LHCN-M2 (cell line): ENCODE measurements at places on chromosomes 2 and 18.

- peak; percentile 92 for DNase-seq
Observed at GRCh38 chr2:41926614-41927580, 120.9 kb upstream of the PKDCC start.

- no peak for DNase-seq
Observed at GRCh38 chr2:150598383-150598782, 110.9 kb upstream of the RND3 start.

DNA sequence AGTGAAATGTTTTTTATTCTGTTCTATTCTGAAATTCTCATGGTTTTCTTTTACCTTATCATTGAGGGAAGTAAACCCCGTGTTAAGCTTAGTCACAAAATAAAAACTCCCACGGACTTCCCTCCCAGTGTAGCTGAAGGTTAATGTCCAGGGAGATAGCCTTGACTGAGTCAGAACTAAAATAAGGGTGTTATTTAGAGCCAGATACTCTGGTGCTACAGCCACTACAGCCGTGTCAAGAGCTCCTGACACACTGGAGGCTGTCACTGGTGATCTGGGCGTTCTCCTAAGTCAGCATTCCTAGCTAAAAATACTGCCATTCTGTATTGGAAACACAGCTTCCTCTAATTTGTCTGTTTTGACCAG is 82.0 kb upstream of the RANBP2 start:
- peak; percentile 88 for DNase-seq

DNA sequence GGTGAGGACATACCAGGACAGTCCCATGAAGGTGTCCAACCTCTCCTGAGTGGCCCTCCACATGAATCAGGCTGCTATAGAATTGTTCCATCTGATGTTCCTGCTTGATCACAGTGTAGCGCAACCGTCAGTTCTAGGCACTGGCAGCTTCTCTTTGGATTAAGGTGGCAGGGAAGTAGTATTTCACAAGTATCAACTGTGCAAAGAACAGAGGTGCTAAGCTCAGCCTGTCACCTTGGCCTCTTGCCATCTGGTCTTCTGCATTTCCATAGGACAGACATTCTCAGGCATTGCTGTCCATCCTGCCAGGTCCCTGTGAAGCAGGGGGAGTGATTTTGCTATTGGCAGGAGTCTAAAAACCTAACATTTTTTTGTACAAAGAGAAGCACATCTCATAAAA is 182.2 kb upstream of the EPAS1 start:
- DNase-seq: no peak

GRCh38 chr2:221304916-221305315 is 267.2 kb downstream of the EPHA4 start:
- no peak for DNase-seq

DNA sequence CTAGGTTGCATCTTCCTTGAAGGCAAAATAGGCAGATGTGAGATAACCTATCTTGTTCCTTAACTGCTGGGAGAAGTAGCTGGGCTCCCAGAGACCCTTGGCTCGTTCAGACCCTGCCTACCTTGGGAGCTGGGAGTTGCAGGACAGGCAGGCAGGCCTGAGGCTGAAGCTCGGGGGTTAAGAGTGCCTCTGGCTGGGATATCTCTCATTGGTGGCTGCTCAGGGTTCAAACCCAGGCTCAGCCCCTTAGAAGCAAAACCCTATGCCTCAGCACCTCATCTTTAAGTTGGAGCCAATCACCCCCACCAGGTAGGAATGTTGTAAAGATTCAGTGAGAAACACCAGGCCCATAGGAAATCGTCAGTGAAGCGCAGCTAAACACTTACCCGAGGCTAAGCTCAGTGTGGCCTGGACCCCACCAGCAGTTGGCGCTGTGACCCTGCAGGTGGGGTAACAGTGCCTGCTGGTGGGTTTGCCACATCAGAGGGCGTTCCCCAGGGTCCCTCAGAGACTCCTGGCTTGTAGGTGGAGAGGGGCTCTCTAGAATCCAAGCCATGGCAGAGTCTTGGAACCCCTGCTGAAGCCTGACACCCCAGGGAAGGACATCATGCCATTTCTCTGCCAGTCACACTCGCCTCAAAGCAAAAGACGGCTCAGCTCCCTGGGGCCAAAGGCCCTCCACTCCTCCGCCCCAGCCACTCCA is 54.6 kb upstream of the GPR17 start:
- peak; percentile 42 for DNase-seq

DNA sequence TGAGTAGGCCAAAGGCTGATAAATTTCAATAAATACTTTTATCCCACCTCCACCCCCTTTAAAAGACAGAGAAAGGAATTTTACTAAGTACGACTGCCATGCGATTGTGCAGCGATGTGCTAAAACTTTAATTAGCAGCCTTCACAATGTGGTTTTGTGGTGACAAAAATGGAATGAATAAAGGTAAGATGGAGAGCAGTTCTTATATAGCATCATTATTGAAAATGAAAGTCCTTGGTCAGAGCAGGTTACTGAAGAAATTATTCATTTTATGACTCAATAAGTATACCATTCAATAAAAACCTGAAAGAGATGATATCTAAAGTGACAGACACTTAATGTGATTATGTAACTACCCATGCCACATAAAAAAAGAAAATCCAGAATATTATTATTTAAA is 33.2 kb upstream of the MTIF2 start:
- no peak for DNase-seq
